Transverse colon (tissue), 4 donors: ENCODE measurements at places on chromosomes 6 and 20. TPM values are rescaled to one million over a fixed set of nuclear protein-coding genes. Genes with fewer than 3 reads are reported as not detected.

C20orf204 gene
- 34.8 TPM for total RNA-seq

CCND3 gene
- 178 TPM for total RNA-seq

MAS1 gene
- not detected for total RNA-seq

MYL9 gene
- 227 TPM for total RNA-seq

HLA-DRA gene
- total RNA-seq: 202 TPM

ECT2L gene
- not detected for total RNA-seq

FRS3 gene
- 3.3 TPM for total RNA-seq

ADGRF4 gene
- not detected for total RNA-seq

GRCh38 chr6:15673666-15674065, 10.8 kb upstream of the DTNBP1 start:
- DNase-seq: no peak

GRCh38 chr6:128601060-128601459, 80.7 kb upstream of the PTPRK start:
- DNase-seq: no peak

- DNase-seq: peak; percentile 33
These were observed 586.3 kb downstream of the HTR1B start for GRCh38 chr6:76876922-76877553.

- no peak for DNase-seq
These were observed 62.7 kb downstream of the THBS2 start for GRCh38 chr6:169190970-169191369.

GRCh38 chr20:23225407-23226060, 125.1 kb upstream of the NXT1 start:
- DNase-seq: peak; percentile 54

DNA sequence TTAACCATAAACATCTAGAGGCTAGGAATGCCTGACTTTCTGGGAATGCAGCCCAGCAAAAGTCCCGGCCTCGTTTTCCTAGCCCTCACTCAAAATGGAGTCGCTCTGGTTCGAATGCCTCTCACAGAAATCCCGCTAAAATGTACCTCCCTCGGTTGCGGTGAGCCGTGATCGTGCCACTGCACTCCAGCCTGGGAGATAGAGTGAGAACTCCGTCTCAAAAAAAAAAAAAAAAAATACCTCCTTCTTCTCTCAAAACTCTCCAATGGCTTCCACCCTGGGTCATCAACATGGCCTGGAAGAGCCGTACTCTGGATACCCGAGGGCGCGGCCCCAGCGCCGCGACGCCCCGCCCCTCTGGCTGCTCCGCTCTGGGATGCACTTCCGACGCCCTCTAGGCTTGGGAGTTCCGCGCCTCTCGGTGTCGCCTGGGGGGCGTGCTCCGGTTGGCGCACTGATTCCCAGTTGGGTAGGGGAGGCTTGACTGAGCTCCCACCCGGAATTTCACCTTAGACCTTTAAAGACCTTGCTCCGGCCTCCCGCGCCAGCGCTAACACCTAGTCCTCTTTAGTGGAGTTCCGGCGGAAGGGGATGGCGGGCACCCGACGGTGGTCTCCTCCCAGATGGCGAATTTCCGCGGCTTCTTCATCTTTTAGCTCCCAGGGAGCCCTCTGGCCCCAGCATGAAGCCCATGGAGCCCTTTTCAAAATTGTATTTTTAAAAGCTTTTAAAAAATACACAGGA, 12.3 kb downstream of the HMGN4 start:
- peak; percentile 68 for DNase-seq
